Fibroblast of lung (primary cell): ENCODE measurements at places on chromosomes 7 and 10. TPM values are rescaled to one million over a fixed set of nuclear protein-coding genes. Genes with fewer than 3 reads are reported as not detected.
A peak's percentile ranks its signal among the peaks of the same experiment; 100 is the strongest.

- H3K4me1 ChIP-seq: no peaks in the 10 kb centered on the region
- H3K36me3 ChIP-seq: no peaks in the 10 kb centered on the region
- no peaks in the 10 kb centered on the region for H3K27me3 ChIP-seq
- H3K4me3 ChIP-seq: no peak overlapping the region
- no peak for DNase-seq
Observed at GRCh38 chr7:156487811-156488533, 152.6 kb upstream of the RNF32 start.

DNA sequence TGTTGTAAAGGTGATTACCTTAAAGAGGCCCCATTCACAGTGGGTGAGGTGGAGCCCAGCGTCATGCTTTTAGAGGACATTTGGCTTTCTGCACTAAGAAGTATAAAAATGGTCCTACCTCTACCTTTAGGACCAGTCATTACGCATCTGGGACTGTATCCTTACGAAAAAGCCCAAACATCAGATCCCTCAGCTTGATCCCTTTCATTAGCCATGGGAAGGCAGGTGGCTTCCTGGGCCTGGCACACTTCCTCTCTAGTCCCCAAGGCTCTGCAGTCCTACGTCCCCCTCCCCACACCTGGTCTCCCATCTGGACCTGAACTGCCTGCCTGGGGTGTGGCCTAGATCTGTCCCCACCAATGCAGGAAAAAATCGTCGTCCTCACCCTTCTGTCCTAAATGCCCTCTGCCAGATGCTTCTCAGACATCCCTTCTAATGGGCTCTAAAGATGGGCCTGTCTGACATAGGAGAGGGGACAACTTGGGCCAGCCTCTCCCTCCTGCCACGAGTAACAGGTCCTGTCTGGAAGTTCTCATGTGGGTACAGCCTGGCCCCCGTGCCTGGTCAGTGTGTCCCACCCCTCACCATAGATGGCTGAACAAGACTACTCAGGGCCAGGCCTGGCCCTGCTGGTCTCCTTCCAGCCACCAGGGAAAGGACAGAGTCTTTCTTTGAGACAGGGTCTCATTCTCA lies 11.8 kb upstream of the SLC18A3 start:
- H3K27ac ChIP-seq: no peak overlapping the region
- no peak for DNase-seq
- peaks cover 3% of the 10 kb centered on the region for H3K27me3 ChIP-seq

DNA sequence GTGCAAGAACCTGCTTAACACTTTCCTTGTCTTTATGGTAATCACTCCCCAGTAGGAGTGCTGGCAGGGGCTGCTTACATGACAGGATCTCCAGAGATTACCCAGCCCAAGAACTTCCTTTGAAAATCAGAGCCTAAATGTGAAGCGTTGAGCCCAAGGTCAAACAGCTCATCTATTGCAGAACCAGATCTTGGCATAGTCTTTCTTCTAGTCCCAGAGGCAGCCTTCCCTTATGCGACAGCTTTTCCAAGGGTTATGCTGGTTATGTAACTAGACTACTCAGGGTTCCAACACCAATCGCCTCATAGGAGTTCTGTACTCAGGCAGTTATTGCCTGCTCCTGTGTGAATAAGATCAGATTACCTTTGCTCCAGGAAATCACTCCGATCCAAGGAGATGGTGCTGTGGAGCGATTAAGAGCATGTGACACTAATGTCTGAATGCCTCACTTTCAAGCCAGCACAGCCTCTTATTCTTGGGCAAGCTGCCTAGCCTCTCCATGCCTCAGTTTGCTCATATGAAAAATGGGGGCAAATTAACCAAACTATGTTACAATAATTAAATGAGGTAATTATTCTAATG lies 8.4 kb upstream of the LGI1 start:
- no peak overlapping the region for H3K27ac ChIP-seq
- peaks cover 7% of the 10 kb centered on the region for H3K4me1 ChIP-seq
- DNase-seq: no peak
- no peaks in the 10 kb centered on the region for H3K36me3 ChIP-seq
- no peak overlapping the region for H3K4me3 ChIP-seq

- H3K4me3 ChIP-seq: no peak overlapping the region
- no peak for DNase-seq
- no peaks in the 10 kb centered on the region for H3K4me1 ChIP-seq
- no peaks in the 10 kb centered on the region for H3K27me3 ChIP-seq
- H3K36me3 ChIP-seq: no peaks in the 10 kb centered on the region
Observed at GRCh38 chr10:81733542-81733941, 141.5 kb upstream of the NRG3 start.

DNA sequence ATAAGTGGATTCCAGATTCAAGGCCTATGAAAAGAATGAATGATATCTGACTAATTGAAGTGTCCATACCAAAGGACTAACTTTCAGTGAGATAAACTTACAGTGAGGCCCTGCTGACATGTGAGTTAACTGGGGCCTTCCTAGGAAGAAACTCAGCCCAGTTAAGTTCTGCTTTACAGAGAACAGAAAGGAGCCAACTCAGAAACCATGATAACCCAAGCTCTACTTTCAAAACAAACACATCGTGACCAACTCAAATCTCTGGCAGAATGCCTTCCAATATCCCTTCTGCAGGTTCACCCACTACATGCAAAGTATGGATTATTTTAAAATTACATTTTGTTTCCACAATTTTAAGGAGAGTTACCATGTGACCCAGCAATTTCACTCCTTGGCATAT lies 75.8 kb upstream of the MRLN start:
- H3K27ac ChIP-seq: no peak overlapping the region
- DNase-seq: no peak
- peaks cover 2% of the 10 kb centered on the region for H3K36me3 ChIP-seq

DNA sequence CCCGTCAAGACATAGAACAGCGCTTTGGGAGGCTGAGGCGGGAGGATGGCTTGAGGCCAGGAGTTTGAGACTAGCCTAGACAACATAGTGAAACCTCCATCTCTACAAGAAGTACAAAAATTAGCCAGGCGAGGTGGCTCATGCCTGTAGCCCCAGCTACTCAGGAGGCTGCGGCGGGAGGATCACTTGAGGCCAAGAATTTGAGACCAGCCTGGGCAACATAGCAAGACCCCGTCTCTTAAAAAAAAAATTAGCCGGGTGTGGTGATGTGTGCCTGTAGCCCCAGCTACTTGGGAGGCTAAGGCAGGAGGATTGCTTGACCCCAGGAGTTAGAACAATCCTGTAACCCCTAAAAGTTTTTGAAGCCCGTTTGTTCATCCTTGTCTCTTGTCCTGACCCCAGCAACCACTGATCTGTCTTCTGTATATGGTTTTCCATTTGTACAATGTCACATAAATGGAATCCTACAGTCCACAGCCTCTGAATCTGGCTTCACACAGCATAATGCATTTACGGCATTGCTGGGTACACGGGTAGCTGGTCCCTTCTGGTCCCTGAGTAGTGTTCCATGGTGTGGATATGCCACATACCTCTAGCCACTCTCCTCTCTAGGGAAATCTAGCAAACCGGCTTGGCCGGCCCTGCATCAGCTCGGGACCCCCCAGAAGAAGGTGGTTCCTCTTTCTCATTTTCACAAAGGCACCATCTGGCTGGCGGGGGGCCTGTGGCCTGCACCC lies 8.4 kb downstream of the GTF2IRD1 start:
- no peaks in the 10 kb centered on the region for H3K36me3 ChIP-seq
- no peak overlapping the region for H3K4me3 ChIP-seq
- no peaks in the 10 kb centered on the region for H3K4me1 ChIP-seq
- no peak for DNase-seq
- no peaks in the 10 kb centered on the region for H3K27me3 ChIP-seq

DNA sequence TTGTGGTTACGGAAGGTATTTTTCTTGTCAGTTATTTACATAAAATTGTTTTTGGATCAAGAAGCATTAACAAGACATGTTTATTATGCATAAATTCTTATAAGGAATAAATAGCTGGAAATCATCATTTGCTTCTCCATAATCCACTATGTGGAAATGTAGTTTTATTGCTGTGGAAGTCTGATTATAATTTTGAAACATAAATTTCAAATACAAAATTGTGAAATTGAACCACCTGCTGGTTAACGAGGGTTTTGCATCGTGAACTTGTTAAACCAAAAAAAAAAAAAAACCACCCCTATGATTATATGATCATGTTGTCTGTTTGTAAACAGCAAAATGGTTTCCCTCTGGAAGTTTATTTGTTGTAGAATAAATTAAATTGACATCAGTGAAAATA lies 25.9 kb downstream of the ABRAXAS2 start:
- DNase-seq: no peak
- H3K4me1 ChIP-seq: no peaks in the 10 kb centered on the region
- peaks cover 2% of the 10 kb centered on the region for H3K36me3 ChIP-seq
- no peaks in the 10 kb centered on the region for H3K27me3 ChIP-seq

GRCh38 chr7:93884541-93884940 lies 6.0 kb downstream of the TFPI2 start:
- no peak overlapping the region for H3K27ac ChIP-seq
- no peaks in the 10 kb centered on the region for H3K27me3 ChIP-seq
- peaks cover under 1% of the 10 kb centered on the region for H3K4me1 ChIP-seq
- no peak for DNase-seq

DNA sequence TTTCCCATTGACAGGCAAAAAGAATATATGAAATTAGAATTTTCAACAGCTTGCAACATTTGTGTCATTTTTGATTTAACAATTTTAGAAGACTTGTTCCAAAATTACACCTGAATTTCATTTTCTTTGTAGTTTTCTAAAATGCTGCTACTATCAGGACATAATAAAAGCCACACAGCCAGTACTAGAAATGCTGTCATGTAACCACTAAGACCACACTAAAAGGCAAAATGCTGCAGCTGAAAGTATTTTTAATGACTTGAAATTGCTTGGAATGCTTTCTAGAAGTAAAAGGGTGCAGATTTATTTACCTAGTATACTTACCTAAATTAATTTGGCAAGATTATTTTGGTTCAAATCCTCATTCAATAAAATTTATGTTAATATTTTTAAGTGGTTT lies 470.1 kb downstream of the GFRA1 start:
- no peak overlapping the region for H3K4me3 ChIP-seq
- no peak for DNase-seq
- H3K36me3 ChIP-seq: no peaks in the 10 kb centered on the region
- H3K27ac ChIP-seq: no peak overlapping the region

GRCh38 chr10:52609626-52610240 lies 162.9 kb downstream of the MBL2 start:
- no peaks in the 10 kb centered on the region for H3K4me1 ChIP-seq
- no peaks in the 10 kb centered on the region for H3K27me3 ChIP-seq
- H3K4me3 ChIP-seq: no peak overlapping the region
- H3K27ac ChIP-seq: no peak overlapping the region

GRCh38 chr7:82615527-82615926 lies 171.9 kb upstream of the CACNA2D1 start:
- no peak overlapping the region for H3K27ac ChIP-seq
- H3K27me3 ChIP-seq: no peaks in the 10 kb centered on the region
- H3K36me3 ChIP-seq: no peaks in the 10 kb centered on the region

- no peak overlapping the region for H3K4me3 ChIP-seq
- no peaks in the 10 kb centered on the region for H3K4me1 ChIP-seq
- no peak overlapping the region for H3K27ac ChIP-seq
- H3K27me3 ChIP-seq: no peaks in the 10 kb centered on the region
- H3K36me3 ChIP-seq: no peaks in the 10 kb centered on the region
Observed at GRCh38 chr10:80642661-80643060, 105.0 kb downstream of the SH2D4B start.

DNA sequence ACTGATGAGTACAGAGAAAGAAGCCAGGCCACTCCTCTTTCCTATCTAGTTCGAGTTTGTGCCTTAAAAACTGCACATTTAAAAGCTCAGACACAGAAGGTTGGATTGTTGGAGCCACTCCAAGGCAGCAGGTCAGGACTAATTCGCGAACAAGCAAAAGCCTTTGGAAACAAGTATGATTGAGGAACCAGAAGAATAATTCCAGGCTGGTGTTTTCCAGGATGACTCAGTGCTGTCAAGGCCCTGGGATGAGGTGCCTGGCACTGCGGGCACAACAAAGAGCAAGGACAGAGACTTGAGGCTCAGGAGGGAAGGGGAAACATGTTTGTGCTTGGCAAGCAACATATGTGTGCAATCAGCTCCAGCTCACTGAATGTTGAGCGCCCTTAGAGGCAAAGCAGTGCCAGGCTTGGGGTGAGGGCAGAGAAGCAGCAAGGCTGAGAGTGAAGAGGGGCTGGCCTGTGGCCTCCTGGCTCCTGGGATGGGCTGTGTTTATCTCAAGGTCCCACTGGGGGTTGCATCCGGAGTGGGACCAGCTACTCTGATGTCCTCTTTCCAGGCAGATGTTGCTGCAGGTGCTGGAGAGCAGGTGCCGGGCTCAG lies 44.1 kb downstream of the VSTM4 start:
- H3K27me3 ChIP-seq: no peaks in the 10 kb centered on the region
- no peaks in the 10 kb centered on the region for H3K4me1 ChIP-seq
- H3K36me3 ChIP-seq: no peaks in the 10 kb centered on the region
- no peak overlapping the region for H3K4me3 ChIP-seq
- no peak overlapping the region for H3K27ac ChIP-seq
- DNase-seq: peak; percentile 39

GRCh38 chr7:69599286-69599954 lies 1.1 kb downstream of the AUTS2 start:
- H3K4me3 ChIP-seq: peak overlapping the region; percentile 73
- H3K27ac ChIP-seq: no peak overlapping the region
- no peaks in the 10 kb centered on the region for H3K27me3 ChIP-seq
- peaks cover 3% of the 10 kb centered on the region for H3K4me1 ChIP-seq
- H3K36me3 ChIP-seq: no peaks in the 10 kb centered on the region

DNA sequence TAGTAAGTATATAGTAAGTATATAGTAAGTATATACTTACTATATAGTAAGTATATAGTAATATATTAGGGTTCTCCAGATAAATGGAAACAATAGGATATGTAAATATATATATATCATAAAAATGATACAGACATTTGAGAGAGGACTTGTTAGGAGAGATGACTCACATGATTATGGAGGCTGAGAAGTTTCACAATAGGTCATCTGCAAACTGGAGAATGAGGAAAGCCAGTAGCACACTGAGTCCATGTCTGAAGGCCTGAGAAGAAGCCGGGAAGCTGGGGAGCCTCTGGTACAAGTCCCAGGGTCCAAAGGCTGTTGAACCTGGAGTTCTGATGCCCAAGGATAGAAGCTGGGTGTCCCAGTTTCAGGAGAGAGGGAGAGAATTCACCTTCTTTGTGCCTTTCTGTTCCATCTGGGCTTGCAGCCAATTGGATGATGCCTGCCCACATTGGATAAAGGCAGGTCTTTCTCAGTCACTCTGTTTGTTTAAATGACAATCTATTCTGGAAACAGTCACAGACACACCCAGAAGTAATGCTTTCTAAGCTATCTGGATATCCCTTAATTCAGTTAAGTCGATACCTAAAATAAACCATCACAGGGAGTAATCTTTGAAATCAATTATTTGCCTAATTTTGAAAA lies 205.5 kb upstream of the CDC14C start:
- no peaks in the 10 kb centered on the region for H3K36me3 ChIP-seq
- H3K27ac ChIP-seq: no peak overlapping the region
- H3K4me3 ChIP-seq: no peak overlapping the region
- DNase-seq: no peak
- H3K27me3 ChIP-seq: no peaks in the 10 kb centered on the region

The MMD2 gene
- not detected in 2 replicates for polyA plus RNA-seq

The NUDT1 gene
- 19.8 and 48.9 TPM in 2 replicates for polyA plus RNA-seq

The ANKRD30A gene
- not detected in 2 replicates for polyA plus RNA-seq

The FIS1 gene
- polyA plus RNA-seq: 297 and 347 TPM in 2 replicates

The C7orf33 gene
- polyA plus RNA-seq: not detected in 2 replicates

The ABCF2 gene
- 41.6 and 66.1 TPM in 2 replicates for polyA plus RNA-seq

The EIF5AL1 gene
- polyA plus RNA-seq: 2.0 and 2.4 TPM in 2 replicates

The SH2D4B gene
- not detected in 2 replicates for polyA plus RNA-seq
